ENCODE measurements at places on chromosomes 2 and 18.

DNA sequence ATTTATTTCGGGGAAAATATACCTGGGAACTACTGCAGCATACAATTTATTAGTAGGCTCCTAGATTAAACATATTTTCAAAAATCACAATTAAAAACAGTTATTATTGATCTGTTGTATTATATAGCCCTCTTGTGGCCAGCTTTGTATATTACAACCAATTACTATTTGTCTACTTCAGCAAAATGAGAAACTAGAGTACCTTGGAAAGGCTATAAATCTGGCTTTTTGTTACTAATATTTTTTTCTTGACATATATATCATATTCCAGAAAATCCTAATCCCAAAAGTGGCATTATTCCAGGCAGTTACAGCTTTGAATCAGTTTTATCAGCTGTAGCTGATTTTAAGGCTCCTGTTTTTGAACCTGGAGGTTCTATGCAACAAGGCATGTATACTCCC is 101.2 kb downstream of the UBR3 start:
- DNase-seq: no peak

DNA sequence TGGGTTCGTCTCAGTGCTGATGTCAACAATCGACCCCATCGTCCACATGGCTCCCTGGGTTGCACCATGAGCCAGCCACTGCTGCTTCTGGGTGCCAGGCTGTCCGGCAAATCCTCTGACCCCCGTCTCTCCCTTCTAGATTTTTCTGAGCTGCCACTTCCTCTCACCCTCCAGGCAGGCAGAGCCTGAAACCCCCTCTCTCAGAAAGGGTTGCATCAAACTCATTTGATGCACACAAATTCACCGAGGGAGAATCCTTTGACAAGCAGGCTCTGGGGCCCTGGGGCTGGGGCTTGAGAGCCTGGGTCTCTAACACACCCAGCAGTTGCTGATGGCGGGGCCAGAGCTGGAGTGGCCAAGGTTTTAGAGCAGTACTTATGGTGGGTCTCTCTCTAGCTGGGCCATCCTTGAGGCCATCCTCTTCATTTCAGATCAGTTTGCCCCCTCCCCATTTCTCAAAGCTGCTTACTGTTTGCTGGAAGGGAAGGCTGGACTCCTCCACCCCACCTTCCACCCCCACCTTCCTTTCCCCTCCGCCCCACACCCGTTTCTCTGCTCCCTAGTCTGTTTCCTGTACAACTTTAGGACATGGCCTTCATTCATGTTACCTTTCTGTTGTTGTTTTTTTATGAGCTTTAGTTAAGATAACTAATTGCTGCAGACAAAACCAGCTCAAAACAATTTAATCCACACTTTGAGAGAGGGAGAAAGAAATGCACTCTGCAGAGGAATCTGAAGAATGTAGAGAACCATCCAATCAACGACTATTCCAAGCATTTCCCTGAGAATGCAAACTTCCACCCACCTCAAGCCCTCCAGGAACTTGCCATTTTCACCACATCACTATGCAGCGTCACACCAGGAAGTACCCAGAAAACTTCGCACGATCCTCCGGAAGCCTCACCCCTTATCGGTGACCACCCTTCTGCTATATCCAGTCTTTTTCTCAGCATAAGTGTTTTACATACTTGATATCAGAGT is 69.5 kb downstream of the ARL4C start:
- DNase-seq: no peak

DNA sequence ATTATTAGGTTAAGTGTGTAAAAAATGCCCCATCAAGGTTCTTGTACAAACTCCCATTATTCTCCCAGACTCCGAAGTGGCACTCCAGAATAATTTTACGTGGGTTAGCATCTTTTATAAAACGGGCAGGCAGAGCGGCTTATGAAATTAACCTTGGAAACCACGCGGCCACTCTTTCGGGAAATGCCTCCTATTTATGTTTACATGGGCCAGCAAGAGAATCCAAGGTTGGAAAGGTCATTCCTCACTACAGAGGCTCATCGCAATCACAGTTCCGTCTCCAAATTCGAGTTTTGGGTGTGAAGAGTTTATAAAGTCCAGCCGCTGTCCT is 1.2 kb upstream of the IMPA2 start:
- no peak for DNase-seq

- DNase-seq: no peak
Observed at GRCh38 chr2:98795891-98796676, 65.2 kb upstream of the MGAT4A start.

- DNase-seq: no peak
Observed at GRCh38 chr18:23573626-23574431, 12.5 kb downstream of the NPC1 start.

DNA sequence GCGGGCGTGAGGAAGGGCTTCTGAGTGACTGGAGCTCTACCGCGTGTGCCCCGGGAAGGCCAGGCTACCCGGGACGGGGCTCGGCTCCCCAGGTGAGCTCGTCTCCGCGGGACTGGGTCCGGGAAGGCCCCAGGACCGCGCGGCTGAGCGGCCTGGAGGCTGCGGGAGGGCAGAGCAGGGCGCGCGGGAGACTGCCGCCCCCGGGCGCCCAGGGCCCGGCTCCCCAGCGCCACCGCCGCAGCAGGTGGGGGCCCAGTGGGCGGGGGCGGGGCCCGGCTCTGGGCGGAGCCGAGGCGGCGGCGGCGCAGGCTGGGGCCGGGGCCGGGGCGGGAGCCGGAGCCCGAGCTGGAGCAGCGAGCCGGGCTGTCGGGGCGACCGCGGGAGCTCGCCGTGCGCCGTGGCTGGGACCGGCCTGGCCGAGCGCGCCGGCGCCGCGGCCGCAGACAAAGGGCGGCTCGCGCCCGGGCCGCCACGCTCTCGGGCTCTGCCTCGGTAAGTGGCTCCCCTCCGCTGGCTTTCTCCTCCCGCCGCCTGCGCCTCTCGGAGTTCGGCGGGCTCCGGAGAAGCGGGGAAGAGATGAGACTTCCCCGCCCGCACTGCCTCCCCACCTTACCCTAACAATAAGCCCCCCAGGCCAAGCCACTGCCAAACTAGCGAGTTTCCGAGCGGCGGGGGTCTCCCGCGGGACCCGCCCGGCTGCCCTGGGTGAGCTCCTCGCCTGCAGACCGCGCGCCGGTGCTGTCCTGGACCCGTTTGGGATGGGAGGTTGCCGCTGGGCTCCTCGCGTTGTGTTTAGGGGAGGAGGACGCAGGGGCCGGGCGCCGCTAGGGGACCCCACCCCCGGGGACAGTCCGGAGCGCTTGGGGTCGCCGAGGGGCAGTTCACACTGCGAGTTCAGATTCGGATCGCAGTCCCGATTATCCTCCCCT is at the start of gene MAPK4:
Gene MAPK4 (plus strand): TSS at position 336 of the 929 bp plus-strand sequence. CDS start 103,872 bp downstream, outside the sequence.
- no peak for DNase-seq

DNA sequence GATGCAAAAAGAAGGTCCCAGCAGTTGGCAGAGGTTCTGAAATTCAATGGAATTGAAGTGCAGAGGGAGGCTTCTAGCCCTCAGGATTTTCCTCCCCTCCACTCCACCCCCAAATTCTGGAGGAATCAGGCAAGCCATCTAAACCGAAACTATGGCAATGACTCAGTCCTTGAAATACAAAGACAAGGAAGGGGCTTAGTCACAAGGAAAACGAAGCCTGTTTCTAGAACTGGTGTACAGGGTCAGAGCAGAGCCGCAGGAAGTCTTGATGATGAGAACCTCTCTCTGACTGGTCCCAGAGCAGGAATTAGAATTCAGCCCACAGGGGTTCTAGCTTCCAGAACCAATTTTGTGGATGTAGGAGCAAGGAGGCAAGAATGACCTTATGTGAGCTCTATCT is 111.7 kb upstream of the SCN1A start:
- no peak for DNase-seq

DNA sequence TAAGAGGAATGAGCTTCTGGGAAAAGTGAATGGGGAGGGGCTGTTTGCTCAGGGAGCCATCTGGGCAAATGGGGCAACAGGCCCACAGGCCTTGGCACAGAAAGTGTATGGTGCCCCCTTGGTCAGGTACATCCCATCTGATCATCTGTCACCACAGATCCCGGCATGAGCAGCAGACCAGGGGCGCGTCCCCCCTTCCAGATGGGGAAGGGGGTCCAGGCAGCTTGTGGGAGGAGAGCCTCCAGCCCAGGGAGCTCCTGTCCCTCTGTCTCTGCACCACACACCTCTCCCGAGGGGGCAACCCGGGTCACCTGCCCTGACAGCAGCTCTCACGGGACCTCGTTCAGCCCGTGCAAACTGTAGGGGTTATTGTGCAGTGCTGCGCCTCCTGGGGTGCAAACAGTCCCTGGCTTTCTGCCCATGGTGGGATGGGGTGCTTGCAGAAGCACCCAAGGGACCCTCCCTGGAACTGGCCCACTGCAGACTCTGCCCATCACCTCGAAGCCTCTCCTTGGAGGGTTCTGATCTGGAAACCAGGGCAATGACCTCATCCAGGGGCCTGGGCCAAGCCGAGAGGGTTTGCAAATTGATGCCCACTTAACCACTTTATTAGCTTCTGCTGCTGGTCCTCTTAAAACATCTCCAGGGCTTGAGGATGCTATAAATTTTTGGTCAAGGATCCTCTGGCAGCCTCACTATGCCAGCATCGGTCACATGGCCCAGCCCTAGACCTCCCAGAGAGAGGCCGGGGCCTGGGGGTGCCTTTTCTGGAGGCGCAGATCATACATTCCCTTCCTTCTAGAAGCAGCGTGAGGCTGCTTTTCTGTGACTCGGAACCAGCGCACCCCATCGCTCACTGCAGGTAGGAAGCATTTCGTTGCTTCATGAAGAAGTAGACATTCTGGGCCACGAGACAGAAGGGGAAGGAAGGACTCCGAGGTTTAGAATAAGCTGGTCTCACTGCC is 7.6 kb upstream of the BOK start:
- DNase-seq: no peak

DNA sequence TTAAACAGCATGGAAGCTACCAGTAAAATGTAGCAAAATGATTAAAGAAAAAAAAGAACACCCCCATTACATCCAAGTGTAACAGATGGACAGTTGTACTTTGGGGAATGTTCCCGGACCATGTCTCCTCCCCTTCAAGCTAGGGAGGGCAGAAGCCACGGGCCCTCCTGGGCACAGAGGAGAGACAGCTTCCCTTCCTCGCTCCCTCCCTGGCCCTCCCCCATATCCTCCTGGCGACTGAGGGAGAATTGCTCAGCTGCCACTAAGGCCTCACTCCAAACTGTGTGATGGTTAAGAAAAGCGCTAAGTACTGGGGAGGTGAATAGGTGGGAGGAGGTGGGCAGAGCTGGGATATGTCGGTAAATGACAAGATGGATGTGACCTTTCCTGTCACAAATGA is 358.0 kb downstream of the HRH4 start:
- no peak for DNase-seq

DNA sequence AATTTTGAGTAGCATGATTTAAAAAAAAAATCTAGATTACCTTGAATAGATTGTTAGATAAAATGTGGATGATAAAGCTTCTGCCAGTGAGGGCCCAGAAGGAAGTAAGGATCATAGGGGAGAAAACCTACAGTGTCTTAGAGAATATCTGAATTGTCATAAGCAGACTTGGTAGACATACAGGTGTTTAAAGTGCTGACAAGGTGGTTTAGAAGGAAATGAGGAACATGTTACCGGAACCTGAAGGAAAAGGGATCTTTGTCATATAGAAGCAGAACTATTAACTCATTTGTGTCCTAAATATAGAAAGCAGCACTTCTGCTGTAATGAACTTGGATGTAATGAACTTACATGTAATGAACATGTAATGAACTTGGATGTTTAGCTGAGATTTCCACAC is 94.9 kb upstream of the TTC27 start:
- DNase-seq: no peak

DNA sequence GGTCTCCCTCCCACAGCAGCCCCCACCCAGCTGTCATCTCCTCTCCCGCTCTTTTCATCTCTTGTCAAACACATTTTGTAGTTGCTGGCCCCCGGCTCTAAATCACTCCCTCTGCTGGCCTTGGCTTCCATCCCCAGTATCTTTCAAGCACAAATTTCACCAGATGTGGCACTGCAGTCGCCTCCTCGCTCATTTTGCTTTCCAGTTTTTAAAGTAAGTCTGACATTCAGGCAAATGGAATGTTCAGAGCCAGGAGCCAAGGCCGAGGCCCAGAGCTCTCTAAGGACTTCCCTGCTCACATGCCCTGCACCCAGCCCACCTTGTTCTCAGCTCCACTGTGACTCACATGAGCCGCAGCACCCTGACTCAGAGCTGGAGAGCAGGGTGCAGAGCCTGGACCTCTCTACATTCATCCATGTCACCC is 158.4 kb downstream of the GALNT14 start:
- no peak for DNase-seq

GRCh38 chr18:58268849-58269248 is 224.8 kb downstream of the NEDD4L start:
- DNase-seq: no peak

DNA sequence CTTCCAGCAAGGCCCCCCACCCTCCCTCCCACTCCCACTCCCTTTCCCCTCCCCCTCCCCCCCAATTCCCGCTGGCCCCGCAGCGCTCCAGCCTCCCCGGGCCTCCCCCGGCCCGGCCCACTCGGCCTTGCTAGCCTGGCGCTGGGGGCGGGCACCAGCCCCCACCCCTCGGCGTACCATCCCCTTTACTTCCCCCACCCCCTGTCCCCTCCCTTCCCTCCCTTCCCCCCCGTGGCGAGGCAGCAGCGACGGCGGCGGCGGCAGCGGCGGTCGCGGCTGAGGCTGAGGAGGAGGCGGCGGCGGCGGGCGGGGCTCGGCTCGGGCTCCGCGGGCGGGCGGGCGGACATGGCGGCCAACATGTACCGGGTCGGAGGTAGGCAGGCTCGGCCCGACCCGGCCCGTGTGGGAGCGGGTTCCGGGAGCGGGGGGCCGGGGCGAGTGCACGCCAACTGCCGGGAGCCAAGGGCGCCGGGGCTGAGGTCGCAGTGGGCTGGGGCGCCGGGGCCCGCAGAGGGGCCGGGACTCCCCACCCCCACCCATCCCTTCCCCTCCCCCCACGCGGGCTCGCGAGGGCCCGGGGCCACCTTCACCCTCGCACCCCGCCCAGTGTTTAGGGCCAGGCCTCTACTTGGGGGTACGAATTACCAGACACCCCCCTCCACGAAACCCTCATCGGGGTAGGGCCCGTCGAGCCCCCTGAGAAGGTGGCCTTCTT is at the start of gene MTA3:
Gene MTA3 (plus strand): TSS at position 232 of the 715 bp plus-strand sequence. CDS start 114 bp downstream, at position 346.
- DNase-seq: no peak

- no peak for DNase-seq
Observed at GRCh38 chr18:10374195-10374594, 80.2 kb upstream of the APCDD1 start.

GRCh38 chr2:208179028-208179609 is 10.7 kb downstream of the C2orf80 start:
- DNase-seq: no peak

DNA sequence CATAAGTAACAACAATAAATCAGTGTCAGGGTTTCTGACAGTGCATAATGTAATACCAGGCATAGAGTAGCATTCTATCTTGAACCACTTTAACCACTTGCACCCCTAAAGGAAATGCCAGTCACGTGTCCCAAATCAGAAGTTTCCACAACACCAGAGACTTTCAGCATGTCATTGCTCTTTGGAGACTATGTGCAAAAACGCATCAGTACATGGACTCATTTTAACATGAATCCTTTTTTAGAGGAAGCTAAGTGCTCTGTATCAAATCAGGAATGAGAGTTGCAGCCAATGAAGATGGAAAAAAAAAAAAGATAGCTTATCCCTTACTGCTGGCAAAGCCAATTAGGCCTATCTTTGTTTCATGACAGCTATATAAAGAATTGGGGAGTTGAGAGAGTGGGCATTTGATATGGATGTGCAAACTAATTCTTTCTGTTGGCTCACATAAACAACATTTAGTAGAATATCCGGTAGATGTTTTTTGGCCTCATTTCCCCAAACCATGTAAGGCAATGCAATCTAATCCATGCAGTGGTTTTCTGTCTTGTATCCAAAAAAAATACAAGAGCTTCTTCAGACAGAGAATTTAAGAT is 353.1 kb downstream of the IRS1 start:
- no peak for DNase-seq
